ENCODE measurements at places on chromosomes 6 and 20. TPM values are rescaled to one million over a fixed set of nuclear protein-coding genes. Genes with fewer than 3 reads are reported as not detected.

- H3K4me1 ChIP-seq = peaks cover 6% of the 10 kb centered on the region
- H3K27me3 ChIP-seq = no peaks in the 10 kb centered on the region
- DNase-seq = no peak
- no peak overlapping the region for H3K27ac ChIP-seq
Measured at GRCh38 chr6:4645713-4646360, 130.4 kb upstream of the CDYL start.

MRPL2 gene
- total RNA-seq = 15.8 TPM

KCNK17 gene
- not detected for total RNA-seq

DNA sequence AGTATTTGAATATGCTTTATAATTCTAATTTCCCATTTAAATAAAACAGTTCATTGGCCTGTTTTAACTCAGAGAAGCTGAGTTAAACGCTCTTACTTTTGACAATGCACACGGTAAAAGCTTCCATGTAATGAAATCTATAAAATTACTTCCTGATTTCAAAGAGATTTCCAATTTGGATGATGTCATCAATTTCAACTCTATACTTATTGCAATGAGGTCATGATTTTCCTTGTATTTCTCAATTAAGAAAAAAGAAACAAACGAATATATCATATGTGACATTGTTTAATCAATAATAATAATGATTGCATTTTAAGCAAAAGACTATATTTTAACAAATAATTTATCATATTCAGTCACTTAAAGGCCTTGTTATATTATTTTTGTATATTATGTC is 926.1 kb upstream of the MANEA start:
- H3K4me3 ChIP-seq = no peak overlapping the region
- no peaks in the 10 kb centered on the region for H3K27me3 ChIP-seq
- DNase-seq = no peak
- H3K27ac ChIP-seq = no peak overlapping the region

GRCh38 chr6:24205020-24205492 is 79.0 kb downstream of the NRSN1 start:
- no peak overlapping the region for H3K4me3 ChIP-seq
- H3K4me1 ChIP-seq = no peaks in the 10 kb centered on the region
- no peak overlapping the region for H3K27ac ChIP-seq

GRCh38 chr6:148577687-148578488 is 168.9 kb upstream of the UST start:
- peaks cover 1% of the 10 kb centered on the region for H3K4me1 ChIP-seq
- no peaks in the 10 kb centered on the region for H3K36me3 ChIP-seq
- H3K27me3 ChIP-seq = no peaks in the 10 kb centered on the region
- no peak overlapping the region for H3K4me3 ChIP-seq

ARMH2 gene
- total RNA-seq = not detected

GRCh38 chr6:76774781-76775384 is 688.4 kb downstream of the HTR1B start:
- H3K36me3 ChIP-seq = no peaks in the 10 kb centered on the region
- DNase-seq = no peak
- H3K4me3 ChIP-seq = no peak overlapping the region
- no peaks in the 10 kb centered on the region for H3K4me1 ChIP-seq
- H3K27me3 ChIP-seq = no peaks in the 10 kb centered on the region

DNA sequence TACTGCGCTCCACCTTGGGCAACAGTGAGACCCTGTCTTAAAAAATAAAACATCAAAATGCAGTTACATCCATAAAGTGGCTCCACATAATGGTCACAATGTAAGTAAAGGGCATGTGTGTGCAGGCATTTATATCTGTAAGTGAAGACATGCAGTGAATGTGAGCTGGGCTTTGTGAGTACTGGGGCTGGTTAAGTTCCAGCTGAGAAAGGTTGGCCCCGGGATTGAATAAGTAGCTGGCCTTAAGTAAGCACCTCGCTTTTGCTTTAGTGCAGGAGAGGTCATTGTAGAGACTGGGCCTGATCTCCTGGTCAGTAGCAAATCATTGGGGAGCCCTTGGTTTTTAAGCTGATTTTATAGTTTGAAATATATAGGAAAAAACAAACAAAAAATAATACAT is 8.0 kb downstream of the QKI start:
- H3K4me1 ChIP-seq = peaks cover 12% of the 10 kb centered on the region
- no peaks in the 10 kb centered on the region for H3K27me3 ChIP-seq
- H3K4me3 ChIP-seq = no peak overlapping the region
- H3K36me3 ChIP-seq = no peaks in the 10 kb centered on the region

DNA sequence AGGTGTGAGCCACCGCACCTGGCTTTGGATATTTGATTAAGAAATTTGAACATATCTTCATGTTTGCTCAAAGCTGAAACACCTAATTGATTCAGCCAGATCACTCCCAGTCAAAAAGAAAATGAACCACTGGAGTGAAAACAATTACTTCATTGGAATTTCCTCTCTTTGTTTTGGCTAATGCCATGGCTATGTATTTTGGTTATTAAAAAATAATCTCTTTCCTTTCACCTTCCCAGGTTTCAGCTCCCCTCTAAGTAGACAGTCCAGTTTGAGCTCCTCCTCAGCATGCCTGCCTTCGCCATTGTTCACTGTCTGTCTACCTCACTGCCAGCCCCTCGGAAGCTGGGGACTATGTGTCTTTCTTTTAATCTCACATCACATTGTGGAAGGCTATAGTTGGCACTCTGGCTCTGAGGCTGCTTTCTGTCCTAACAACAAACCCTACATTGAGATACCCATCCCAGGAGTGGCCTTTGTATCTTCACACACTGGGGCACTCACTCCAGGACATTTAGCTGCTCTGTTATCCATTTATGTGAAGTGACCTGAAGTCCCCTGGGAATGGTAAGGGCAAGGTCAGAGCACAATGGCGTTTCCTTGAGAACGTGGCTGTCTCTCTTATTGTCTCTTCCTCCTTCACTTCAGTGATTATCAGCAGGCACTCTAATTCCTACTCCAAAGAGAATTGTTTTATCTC is 764.0 kb upstream of the CITED2 start:
- no peak for DNase-seq
- H3K27ac ChIP-seq = no peak overlapping the region
- no peaks in the 10 kb centered on the region for H3K4me1 ChIP-seq
- no peaks in the 10 kb centered on the region for H3K27me3 ChIP-seq
- no peaks in the 10 kb centered on the region for H3K36me3 ChIP-seq
